ENCODE measurements at places on chromosomes 16 and 17.

GRCh38 chr17:39578272-39578671 lies 29.4 kb downstream of the NEUROD2 start:
- DNase-seq: no peak

- DNase-seq: no peak
Observed at GRCh38 chr17:28751600-28752366, 8.0 kb downstream of the TRAF4 start.

- DNase-seq: no peak
Observed at GRCh38 chr17:44909681-44910144, 5.6 kb downstream of the GFAP start.

- DNase-seq: no peak
Observed at GRCh38 chr16:65825191-65825856, 541.2 kb upstream of the CDH5 start.

DNA sequence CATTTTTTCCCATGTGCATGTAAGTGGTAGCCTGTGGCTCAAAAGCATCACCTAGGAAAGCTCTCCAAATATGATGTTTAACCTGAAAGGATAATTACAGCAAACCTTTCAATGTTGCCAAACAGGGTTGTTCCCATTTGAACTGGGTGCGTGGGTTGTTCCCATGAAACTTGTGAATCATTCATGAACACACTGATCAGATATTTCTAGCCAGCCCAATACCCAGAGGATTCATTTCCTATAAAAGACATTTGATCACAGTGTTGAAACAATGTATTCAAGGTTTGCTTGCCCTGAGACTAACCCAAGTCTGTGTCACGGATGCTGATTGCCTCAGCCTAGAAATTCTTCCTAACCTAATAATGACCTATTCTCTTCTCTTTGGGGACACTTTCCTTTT lies 12.9 kb downstream of the KRT39 start:
- DNase-seq: no peak

- DNase-seq: no peak
Observed at GRCh38 chr17:1471911-1472821, 16.1 kb upstream of the CRK start.
